ENCODE measurements at places on chromosomes 5 and 9.

DNA sequence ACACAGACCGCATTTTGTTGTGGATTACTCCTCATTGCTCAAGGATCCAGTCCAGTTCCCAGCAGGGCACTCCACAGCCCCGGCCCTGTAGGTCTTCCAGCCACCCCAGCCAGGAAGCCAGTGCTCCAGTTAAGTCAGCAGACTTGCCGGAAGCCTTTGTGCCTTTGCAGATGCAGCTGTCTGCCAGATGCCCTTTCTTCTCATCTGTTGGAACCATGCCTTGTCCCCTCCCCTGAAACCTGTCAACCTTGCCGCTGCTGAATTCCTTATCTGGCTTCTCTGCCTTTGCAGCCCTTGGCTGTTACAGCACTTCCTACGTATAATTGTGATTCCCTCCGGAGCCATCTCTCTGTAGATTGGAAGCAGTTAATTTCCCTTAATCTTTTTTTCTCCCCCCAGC is 28.4 kb downstream of the PSAT1 start:
- no peak for DNase-seq

DNA sequence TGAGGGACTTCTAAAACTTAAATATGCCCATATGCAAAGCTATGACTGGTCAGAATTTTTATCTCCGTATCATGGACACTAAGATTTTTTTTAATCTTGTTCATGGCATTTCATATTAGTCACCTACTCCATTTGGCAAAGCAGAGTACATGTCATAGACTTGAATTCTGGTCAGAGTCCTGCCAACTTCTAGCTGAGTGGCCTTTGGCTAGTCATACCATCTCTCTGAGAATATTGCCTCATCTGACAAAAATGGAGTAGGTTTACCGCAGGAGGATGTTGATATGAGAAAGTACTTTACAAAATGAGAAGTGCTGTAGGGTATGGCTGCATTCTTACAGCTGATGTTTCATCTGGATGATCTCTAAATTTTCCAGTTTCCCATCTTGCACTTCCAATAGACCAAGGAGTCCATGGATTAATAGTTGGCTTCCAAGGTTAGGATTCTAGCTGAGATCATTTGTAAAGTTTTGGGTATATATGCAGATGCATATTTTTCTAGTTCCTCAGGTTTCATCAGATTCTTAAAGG is 150.8 kb upstream of the NR3C1 start:
- DNase-seq: no peak

GRCh38 chr9:83299571-83299970 is 236.6 kb upstream of the RASEF start:
- DNase-seq: no peak

- DNase-seq: no peak
These were observed 24.4 kb downstream of the ARHGAP26 start for GRCh38 chr5:142794537-142794936.

DNA sequence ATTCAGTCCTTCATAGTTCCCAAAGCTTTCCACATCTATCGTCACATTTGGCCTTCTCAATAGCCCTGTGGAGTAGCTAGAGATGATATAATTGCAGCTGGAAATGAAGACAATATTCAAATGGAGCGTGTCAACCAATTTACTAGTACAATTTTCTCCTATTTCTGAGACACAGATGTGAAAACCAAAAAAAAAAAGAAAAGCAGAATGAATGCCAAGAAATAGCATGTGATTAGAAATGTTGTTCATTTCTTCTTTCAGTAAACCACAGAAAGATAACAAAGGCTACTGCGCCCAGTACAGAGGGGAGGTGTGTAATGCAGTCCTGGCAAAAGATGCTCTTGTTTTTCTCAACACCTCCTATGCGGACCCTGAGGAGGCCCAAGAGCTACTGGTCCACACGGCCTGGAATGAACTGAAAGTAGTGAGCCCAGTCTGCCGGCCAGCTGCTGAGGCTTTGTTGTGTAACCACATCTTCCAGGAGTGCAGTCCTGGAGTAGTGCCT is 99.0 kb downstream of the MUSK start:
- DNase-seq: no peak

- no peak for DNase-seq
These were observed 33.4 kb downstream of the FAXDC2 start for GRCh38 chr5:154816891-154817492.

Data from stimulated activated CD4-positive, alpha-beta T cell treated with anti-CD3 and anti-CD28 coated beads, Interleukin-1b, Interleukin-23, amount 100 ng/mL, for 1 hour (primary cell).